Small intestine (tissue), 16 donors: ENCODE measurements at places on chromosomes 2 and 18.
A peak's percentile ranks its signal among the peaks of the same experiment; 100 is the strongest.

GRCh38 chr2:106158871-106159270 is 35.2 kb downstream of the UXS1 start:
- no peak for DNase-seq

DNA sequence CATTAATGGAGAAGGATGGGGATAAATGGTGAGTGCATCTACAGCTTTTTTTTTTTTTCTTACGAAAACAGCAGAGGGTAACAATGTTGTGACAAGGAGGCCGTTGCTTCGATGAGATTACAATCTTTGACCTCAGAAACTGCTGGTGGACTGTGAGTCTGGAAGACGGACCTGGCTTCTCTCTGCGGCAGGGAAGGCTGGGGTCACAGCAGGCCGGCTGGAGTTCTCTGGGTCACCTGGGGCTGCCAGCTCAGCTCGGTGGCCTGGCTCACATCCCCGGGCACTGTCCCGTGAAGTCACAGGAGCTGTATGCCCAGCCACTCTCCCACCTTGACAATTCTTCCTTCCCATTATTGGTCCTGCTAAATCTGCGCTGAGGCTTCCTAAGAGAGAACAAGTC is 160.8 kb downstream of the ACKR3 start:
- no peak for DNase-seq

DNA sequence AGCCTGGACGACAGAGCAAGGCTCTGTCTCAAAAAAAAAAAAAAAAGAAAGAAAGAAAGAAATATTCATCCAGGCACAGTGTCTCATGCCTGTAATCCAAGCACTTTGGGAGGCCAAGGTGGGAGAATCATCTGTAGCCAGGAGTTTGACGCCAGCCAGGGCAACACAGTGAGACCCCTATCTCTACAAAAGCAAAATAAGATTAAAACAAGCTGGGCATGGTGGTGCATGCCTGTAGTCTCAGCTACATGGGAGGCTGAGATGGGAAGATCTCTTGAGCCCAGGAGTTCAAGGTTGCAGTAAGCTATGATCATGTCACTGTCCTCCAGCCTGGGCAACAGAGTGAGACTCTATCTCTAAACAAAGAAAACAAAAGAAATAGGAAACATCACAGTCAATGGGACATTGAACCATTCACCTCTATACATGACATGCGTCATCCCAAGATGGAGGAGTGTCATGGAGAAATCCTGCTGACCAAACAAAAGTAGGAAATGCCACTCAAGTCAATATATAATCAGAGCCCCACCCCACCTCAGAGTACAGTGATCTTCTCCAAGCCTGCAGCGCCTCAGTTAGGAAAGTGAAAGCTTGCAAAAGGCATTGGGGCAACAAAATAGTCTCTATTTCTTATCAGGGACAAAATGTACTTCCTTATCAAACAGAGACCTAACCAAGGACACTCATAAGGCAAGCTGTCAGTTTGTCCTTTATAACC is 9.8 kb downstream of the FEV start:
- DNase-seq, result peak; percentile 70

- DNase-seq, result peak; percentile 52
These were observed 152.0 kb downstream of the SRBD1 start for GRCh38 chr2:45458909-45459563.

- peak; percentile 76 for DNase-seq
These were observed 3.7 kb upstream of the TGFA start for GRCh38 chr2:70557171-70557838.

DNA sequence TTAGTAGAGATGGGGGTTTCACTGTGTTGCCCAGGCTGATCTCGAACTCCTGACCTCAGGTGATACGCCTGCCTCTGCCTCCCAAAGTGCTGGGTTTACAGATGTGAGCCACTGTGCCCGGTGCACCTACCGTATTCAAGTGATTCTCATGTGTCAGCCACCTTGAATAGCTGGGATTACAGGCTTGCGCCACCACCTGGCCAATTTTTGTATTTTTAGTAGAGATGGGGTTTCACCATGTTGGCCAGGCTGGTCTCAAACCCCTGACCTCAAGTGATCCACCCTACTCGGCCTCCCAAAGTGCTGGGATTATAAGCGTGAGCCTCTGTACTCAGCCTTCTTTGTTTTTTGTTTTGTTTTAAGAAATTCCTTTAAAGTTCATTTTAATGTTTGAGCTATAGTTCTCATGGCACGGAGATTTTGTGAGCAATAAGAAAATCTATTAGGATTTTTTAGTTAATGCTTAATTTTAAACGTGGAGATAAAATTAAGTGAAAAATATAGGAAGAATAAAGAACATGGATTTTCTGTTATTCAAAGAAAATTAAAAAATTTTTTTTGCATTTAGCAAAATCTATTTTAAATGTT is 242.6 kb downstream of the PHLPP1 start:
- peak; percentile 36 for DNase-seq

GRCh38 chr2:200451511-200451910 is 58.4 kb downstream of the KCTD18 start:
- no peak for DNase-seq

GRCh38 chr2:157441072-157441454 is 2.8 kb downstream of the CYTIP start:
- DNase-seq, result peak; percentile 46

DNA sequence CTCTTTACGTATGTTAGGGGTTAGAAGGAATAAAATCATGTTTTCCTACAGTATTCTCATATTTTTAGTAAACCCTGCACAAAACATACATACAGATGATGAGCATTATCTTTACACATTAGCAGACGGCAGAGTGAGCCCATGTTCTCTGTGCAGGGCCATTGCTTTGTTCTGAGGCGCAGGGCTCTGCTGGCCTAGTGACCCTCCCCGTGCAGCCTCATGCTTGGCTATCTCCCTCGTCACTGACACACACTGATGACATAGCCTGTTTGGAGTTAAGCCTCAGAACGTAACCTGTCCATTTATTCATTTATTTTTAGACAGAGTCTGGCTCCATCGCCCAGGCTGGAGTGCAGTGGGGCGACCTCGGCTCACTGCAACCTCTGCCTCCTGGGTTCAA is 115.9 kb upstream of the FOSL2 start:
- DNase-seq, result no peak

DNA sequence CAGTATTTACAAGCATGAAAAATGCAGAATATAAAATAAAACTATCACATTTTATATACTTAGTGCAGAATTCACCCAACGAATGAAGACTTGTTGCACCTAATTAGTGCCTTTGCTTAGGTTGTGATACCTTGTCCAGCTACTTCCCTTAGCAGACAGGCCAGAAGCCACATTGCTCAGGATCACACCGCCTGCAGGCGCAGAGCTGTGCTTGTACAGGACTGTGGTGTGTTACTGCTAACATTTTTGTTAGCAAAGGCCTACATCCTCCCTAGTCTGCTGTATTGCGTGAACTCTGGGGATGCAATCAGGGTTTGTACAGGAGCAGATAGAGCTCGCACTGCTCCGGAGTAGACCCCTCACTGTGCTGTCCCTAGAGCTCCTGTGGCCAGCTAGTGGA is 336.9 kb downstream of the CBLN2 start:
- no peak for DNase-seq

DNA sequence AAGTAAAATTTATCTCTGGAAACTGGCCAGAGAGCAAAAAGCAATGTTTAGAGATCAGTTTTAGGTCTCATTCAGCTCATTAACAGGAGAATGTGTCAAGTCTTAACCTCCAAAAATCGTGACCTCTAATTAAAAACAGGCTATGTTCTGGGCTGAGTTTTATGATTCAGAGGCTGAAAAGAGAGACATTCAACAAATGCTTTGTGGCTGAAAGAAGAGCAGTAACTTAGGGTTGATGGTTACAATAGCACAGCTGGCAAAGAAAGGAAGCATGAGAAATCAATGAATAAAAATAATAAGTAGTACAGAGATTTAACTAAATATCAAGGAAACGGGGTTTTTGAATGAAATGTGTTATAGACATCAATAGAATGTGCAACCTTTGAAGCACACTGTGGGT is 13.1 kb downstream of the TGIF1 start:
- no peak for DNase-seq

GRCh38 chr2:69848186-69848790 is 18.8 kb downstream of the GMCL1 start:
- DNase-seq, result no peak

- DNase-seq, result peak; percentile 55
These were observed 558 bp downstream of the MRPS5 start for GRCh38 chr2:95121093-95121406.

- DNase-seq, result no peak
These were observed 268.3 kb upstream of the NETO1 start for GRCh38 chr18:73136134-73136533.

- peak; percentile 78 for DNase-seq
These were observed 44.0 kb downstream of the GNAL start for GRCh38 chr18:11733031-11733430.

- no peak for DNase-seq
These were observed 88.3 kb upstream of the SALL3 start for GRCh38 chr18:78891185-78891762.

DNA sequence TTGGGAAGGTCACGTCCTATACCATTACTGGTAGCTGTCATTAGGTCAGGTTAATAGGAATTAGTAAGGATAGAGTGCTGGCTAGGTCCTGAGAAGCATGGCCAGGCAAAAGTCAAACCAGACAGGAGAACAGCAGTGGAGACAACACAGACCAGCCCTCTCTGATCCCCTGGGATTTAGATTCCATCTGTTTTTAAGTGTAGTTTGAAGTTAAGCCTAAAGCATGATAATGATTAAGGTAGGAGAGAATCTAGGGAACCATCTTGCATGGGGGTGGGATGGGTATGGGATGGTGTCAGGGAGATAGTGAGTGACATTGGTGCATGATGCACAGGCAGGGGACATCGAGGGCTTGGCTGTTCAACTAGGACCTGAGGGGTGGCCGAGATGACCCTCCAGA is 96.6 kb downstream of the MYCN start:
- no peak for DNase-seq

DNA sequence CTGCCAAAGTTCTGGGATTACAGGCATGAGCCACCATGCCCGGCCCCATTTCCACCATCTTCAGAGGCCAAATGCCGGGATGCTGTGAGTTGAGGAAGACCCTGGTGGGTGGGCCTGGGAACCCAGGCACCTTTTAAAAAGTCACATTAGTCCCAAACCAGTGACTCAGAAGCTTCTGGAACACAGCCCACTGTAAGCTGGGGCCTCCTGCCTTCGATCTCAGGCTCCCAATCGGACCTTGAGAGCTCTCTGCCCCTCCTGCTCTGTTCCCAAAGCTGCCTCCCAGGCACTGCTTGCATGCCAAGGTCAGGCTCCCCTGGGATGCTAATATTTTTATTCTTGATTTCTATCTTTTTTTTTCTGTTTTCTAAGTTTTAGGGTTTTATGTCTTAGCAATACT is 4.2 kb downstream of the ADCY3 start:
- DNase-seq, result no peak

DNA sequence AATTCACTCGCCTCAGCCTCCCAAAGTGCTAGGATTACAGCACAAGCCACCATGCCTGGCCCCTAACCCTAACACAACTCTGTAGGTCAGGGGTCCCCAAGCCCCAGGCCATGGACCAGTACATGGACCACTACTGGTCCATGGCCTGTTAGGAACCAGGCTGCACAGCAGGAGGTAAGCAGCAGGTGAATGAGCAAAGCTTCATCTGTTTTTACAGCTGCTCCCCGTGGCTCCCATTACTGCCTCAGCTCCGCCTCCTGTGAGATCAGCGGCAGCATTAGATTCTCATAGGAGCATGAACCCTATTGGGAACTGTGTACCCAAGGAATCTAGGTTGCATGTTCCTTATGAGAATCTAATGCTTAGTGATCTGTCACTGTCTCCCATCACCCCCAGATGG is 201.7 kb downstream of the NRP2 start:
- DNase-seq, result no peak

DNA sequence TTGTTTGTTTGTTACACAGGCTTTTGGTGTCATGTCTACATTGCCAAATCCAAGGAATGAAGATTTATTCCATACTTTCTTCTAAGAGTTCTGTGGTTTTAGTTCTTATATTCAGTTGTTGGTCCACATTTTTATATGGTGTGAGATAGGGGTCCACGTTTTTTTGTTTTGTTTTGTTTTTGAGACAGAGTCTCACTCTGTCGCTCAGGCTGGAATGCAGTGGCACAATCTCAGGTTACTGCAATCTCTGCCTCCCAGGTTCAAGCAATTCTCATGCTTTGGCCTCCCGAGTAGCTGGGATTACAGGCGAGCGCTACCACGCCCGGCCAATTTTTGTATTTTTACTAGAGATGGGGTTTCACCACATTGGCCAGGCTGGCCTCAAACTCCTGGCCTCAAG is 8.2 kb downstream of the RALBP1 start:
- DNase-seq, result no peak

- DNase-seq, result no peak
These were observed 1340.2 kb upstream of the ZEB2 start for GRCh38 chr2:145860083-145860482.

- no peak for DNase-seq
These were observed 73.9 kb downstream of the LBH start for GRCh38 chr2:30305235-30305634.

DNA sequence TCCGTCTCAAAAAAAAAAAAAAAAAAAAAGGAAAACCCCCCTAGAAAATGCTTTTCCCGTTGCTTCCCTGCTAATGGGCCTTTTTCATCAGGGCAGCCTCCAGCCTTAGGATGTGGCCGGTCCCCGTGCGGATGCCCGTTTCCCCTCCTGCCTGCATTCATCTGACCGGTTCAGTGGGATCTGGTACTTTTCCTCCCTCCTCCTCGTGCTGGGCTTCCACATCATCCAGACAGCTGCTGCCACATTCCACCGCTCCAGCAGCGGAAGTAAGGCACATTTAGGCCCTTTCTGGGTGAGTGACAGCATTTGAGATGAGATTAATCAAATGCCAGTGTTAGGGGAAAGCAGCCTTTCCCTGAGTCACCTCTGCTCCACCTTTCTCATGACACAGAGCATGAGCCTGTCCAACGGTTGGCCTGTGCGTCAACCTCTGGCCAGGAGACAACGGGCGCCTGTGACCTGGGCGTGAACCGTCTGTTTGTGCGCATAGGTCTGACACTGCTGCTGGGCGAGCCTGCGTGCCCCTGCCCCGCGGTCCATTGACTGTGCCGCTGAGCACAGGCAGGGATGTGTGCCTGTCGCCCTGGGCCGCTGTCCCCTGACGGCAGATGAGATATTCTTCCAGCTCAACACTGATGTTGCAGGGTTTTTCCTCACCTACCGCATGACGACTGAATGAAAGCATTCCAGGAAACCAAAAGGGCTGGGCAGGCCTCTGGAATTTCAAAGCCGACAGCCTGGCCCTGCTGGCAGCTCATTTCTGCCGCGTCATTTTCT is 174.0 kb downstream of the TGIF1 start:
- peak; percentile 96 for DNase-seq

DNA sequence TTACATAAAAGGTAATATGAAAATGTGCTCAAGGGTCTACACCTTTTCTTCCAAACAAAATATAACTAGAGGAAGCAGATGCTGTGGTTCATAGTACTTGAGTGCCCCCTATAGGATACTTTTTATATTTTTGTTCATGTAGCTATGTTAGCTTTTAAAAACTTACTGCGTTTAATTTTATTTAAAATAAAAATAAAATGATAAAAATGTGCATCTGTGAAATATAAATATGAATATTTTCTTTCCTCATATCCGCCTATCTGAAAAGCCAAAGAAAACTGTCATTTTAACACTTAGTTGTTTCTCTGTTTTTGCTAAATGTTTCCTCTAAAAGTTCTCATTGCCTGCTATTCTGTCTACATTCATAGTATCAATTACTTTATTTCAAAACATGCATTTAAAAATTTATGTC is 9.6 kb upstream of the LRP1B start:
- peak; percentile 11 for DNase-seq
